Activated CD4-positive, CD25-positive, alpha-beta regulatory T cell treated with anti-CD3 and anti-CD28 coated beads, Interleukin-2, amount 50 U/mL, for 16 hours (primary cell): ENCODE measurements at places on chromosomes 3 and 15.

GRCh38 chr3:187310226-187310625 is 18.7 kb upstream of the MASP1 start:
- DNase-seq = no peak

- no peak for DNase-seq
These were observed 48.3 kb downstream of the SERP1 start for GRCh38 chr3:150497956-150498355.

GRCh38 chr3:45606991-45607712 is 12.6 kb downstream of the LIMD1 start:
- no peak for DNase-seq

DNA sequence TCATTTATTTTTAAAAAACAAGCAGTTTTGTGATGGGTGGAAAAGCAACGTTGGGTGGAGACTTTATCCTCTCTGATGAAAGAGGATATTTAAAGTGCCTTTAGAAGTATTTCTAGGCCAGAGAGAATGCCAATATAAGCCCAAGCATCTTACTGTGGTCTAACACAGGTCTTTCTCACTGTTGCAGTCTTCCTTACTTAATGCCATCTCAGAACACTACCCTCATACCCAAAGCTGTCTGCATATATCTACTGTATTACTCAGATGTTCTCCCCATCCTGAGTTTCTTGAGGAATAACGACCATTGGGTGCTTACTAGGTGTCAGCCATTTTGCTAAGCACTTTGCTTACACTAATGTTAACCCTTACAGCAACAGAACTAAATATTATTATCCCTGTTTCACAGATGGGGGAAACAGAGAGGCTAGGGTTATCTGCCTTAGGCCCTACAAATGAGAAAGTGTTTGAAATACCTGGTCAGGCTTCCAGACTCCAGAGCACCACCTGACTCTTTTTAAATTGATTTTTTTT is 29.8 kb upstream of the EBLN2 start:
- DNase-seq = no peak

DNA sequence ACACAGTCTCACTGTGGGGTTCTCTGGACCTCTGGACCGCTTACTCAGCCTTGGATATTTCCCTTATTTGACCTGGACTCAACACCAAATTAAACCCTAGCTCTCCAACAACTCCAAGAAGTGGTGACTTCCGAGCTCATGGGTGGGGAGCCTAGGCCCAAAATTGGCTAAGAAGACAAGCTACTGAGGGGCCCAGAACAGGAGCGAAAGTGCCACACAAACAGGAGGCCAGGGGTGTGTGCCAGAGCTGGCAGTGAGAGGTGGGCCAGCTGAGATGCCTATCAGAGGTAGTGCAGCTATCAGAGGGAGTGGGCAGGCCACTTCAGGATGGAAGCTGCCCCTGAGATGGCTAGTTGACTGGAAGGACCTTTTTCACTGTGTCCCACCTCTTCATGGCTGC is 151.1 kb upstream of the PRR20G start:
- DNase-seq = no peak

DNA sequence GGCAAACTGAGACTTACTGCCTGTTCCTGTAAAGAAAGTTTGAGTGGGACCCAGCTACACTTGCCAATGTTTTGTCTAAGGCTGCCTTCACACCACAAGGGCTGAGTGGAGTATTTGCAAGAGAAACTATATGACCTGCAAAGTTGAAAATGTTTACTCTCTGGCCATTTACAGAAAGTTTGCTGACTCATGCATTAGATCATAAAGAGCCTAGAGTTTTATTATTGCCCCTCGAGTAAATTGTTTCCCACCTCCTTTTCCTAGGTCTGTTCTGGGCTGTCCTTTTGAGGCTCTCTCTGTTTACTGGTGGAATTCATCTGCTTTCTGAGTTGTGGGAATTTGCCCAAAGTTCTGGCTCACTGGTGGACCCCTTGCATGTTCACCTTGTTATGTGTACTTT is 6.7 kb upstream of the PROK2 start:
- DNase-seq = no peak

- no peak for DNase-seq
These were observed 33.4 kb downstream of the UBXN7 start for GRCh38 chr3:196398782-196399181.

- DNase-seq = no peak
These were observed 2.3 kb downstream of the B3GNT5 start for GRCh38 chr3:183255348-183255730.

DNA sequence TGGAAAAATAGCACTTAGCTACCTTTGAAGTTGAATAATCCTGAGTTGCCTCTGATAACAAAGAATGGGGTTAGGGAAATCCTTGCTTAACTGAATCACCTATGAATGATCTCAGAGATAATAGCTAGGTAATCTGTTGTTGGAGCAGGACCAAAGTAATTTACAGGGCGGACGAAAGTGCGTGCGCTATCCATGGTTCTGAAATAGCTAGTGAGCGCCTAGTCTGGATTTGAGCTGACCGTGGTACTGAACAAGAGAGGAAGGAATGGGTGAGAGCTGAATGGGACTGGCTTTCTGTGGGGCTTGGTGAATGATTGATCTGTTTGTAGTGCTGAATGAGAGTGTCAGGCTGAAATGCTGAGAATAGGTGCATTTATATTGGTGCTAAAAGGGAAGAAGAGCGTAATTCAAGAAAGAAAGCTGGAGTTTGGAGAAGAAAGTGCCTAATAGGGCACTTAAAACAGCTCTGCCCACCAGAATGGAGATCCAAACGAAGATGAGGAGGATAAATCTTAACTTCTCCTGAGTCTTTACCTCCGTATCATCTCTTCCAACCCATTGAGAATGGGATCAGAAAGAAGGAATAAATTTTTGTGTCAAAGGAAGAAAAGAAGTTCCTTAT is 10.1 kb downstream of the SCN10A start:
- no peak for DNase-seq

DNA sequence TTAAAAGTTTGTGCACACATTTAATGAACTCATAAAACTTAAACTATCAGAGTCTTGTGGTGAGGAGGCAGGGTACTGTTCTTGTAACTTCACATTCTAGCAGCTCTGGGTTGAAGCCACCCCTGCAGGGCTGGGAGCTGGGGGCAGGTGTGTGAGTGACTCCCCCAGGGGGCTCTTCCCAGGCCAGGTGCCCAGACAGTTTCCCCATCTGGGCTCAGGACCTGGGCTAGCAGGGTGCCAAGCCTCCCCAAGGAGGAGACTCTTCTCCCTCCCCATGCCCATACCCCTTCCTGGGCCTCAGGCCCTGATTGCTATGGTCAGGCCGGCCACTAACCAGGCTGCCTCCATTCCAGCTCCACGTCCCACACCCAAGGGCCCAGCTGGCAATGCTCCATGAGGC is 22.0 kb upstream of the CHCHD6 start:
- DNase-seq = no peak

GRCh38 chr15:93179072-93179471 is 90.1 kb upstream of the RGMA start:
- no peak for DNase-seq

- no peak for DNase-seq
These were observed 590 bp upstream of the ITGA11 start for GRCh38 chr15:68432441-68433064.

- DNase-seq = no peak
These were observed 47.8 kb downstream of the ACAA1 start for GRCh38 chr3:38089163-38089562.

DNA sequence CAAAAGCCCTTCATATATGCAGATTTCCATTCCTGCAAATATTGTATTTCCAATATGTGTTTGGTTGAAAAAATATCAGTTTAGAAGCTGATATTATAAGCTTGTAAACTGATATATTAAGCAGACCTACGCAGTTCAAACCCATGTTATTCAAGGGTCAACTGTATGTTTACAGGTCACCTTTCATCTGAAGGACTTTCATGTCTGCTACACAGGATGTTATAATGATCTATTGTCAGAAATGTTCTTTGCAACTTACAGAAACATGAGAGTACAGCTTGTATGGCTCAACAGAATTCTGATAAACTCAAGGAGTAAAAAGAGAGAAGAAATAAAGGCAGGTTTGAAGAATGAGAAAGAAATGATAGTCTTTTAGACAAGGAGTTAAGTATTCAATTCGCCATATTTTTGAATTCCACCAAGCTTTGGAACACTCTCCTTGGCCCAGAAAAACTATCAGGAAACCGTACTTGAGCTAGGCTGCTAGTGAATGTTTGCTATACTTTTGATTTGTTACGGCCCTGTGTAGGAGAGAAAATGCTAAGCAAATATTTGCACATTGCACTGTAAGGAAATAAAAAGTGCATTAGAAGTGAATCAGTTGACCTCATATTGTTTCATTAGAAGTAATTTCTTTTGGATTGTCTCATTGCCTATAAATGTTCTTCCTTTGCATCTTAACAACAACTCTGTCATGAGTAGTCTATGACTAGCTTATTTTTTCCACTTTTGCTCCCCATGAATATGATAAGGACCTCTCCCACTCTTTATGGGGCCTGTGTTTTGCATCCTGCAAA is 81.2 kb downstream of the NEK11 start:
- DNase-seq = no peak

DNA sequence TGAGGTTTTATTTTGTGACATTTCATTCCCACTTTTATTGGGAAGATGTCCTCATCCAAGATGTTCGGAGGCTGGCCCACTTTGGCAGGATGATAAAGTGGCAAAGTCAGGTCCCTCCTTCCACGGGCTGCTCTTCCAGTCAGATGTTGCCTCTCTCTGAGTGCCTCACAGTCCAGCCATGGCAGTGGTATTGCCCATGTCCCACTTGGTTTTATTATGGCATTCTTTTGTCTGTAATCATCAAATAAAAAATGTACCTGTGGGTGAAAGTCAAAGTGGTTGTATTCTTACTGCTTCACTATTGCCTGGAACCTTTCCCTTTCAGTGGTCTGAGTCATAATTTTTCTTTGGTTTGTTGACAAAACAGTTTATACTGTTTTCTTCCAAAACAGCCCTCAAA is 20.2 kb downstream of the ARNT2 start:
- no peak for DNase-seq

DNA sequence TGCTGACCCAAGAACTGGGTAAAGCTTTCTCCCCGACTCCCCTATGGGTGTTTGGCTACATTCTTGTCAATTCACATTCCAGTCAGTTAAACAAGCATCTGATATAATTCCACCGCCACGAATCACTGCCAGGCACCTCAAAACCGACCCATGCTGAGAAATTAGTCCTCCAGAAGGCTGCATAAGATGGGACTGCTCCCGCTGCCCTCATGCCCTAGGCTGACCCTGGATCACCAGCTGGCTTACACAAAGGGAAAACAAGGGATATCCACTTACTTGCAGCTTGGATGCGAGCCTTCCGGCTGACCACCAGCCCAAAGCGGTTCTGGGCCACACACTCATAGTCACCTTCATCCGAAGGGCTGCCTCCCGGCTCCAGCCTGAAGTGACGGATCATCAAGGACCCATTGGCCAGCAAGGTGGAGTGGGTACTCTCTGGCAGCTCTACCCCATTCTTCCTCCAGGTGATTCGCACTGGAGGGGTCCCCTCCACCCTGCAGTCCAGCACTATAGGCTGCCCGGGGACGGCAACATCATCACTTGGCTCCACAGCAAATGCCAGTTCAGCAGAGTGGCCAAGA is 2.9 kb downstream of the IGDCC3 start:
- DNase-seq = no peak

GRCh38 chr15:61639491-61639890 is 410.4 kb upstream of the RORA start:
- DNase-seq = no peak

GRCh38 chr3:77203851-77204250 is 164.0 kb downstream of the ROBO2 start:
- no peak for DNase-seq

DNA sequence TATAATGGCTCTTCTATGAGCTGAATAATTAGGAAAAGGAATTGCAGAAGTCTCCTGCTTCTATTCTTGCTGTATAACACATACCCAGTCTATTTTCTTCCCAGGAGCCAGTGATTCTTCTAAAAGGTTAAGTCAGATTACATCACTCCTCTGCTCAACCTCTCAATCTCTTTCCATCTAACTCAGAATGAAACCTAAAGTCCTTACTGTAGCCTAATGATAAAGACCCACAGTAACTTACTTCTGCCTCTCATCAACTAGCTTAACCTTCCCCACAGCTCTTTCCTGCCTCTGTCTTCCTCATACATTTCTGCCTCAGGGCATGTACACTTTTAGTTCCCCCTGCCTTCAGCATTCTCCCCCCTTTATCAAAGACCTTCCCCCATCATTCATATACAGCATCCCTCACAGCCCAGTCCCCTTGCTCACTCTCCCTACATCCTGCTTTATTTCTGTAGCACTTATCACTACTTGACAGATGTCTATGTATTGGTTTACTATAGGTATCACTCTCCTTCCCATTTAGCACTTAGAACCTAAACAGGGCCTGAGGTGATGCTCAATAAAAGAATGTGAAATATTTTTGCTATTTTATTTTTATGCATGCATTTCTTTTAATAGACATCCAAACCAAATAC is 28.5 kb upstream of the CMTM6 start:
- DNase-seq = no peak

- no peak for DNase-seq
These were observed 372.5 kb upstream of the CFAP20DC start for GRCh38 chr3:59422312-59422711.

- DNase-seq = no peak
These were observed 49.3 kb downstream of the CEP152 start for GRCh38 chr15:48761393-48762158.

GRCh38 chr3:181695661-181696491 is 15.8 kb upstream of the SOX2 start:
- DNase-seq = no peak

DNA sequence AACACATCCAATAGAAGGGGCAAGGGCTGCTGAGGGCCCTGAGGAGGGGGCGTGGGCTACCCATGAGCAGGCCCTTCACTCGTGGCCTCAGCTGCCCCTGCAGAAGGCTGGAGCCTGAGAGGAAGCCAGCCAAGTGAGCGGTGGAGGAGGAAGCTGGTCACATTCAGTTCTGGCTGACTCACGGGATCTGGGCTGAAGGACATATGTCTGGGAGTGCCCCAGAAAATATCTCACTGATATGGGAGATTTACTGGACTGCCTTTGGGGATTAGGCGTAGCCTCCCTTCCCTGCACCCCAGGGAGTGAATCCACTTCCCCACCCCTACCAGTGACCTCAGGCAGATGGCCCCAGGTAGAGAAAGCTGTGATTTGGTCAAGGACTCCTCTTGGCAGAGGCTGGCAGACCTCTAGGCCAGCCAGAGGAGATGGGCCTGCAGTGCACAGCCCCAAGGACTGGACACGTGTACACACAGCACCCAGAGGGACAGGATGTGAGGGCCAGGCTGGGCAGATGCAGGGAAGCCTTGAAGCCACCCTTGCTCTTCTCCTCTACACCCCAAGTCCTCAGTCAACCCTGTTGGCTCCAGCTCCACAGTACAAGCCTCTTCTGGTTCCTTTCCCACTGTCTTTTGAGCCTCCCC is 14.2 kb upstream of the ANKDD1A start:
- no peak for DNase-seq
